ENCODE measurements at places on chromosomes 2 and 18.

- no peak for DNase-seq
Measured at GRCh38 chr2:223083402-223084070, 31.5 kb downstream of the KCNE4 start.

DNA sequence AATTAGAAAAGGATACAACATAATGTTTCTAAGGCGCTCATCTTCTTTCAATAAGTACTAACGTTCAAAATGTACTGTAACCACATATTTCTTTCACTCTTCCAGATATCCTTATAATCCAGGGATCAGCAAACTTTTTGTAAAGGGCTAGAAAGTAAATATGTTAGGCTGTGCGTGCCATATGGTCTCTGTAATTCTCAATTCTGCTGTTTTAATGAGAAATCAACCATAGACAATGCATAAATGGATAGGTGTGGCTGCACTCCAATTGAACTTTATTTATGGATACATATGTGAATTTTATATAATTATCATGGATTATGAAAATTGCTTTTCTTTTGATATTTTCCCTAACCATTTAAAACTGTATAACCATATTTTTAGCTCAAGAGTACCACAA is 459.4 kb downstream of the EPHA4 start:
- no peak for DNase-seq

DNA sequence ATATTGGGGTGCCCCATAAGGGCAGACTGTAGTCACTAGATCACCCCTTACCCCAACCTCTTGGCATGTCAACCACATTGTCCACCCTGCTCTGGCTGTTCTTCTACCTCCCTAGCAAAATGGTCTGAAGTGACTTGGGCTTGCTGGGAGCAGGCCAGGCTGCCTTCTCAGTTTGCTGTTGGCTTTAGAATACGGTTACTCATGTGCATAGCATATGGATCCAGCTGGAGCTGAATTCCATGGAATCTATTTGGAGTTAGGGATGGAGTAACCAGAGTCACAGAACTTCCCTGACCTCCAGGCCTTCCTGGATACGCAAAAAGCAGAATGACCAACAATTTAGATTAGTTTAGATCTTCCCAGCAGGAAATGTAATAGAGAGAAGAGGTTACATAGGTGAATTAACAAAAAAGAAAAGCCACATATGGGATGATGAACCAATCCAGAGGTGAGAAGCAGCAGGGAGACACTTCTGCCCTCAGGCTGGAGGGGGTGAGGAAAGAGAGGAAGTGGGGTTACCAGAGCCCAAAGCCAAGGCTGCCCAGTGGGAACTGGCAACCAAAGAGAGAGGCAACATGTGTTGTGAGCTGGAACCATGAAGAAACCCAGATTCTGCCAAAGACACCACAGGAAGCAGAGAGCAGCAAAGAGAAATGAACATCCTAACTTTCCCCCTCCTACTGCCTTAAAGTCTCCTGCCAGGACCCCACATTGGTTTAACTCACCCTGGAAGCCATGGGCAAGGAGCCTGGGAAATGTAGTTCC is 26.1 kb downstream of the PKDCC start:
- no peak for DNase-seq

GRCh38 chr2:15546297-15547098 is 14.6 kb downstream of the NBAS start:
- no peak for DNase-seq

DNA sequence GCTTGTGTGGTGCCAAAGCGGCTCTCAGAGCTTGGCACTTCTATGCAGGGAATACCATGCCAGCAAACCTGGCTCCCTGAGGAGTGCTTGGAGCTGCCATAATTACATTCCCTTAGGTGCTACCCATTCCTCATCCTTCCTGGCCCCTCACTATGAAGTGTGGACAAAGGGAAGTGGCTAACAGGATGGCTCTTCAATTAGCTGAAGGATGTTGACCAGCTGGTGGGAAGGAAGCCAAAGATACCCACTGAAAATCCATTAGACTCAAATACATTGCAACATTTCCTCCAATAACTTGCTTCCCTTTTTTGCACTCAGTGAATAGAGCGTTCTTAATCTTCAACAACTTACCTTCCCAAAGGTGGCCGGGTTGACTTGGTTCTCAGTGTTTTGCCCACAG is 8.5 kb downstream of the RFX8 start:
- no peak for DNase-seq

- DNase-seq: peak; percentile 76
Measured at GRCh38 chr2:30422444-30423040, 24.5 kb upstream of the LCLAT1 start.

GRCh38 chr18:74152857-74153256 is 4.5 kb downstream of the TIMM21 start:
- DNase-seq: no peak

DNA sequence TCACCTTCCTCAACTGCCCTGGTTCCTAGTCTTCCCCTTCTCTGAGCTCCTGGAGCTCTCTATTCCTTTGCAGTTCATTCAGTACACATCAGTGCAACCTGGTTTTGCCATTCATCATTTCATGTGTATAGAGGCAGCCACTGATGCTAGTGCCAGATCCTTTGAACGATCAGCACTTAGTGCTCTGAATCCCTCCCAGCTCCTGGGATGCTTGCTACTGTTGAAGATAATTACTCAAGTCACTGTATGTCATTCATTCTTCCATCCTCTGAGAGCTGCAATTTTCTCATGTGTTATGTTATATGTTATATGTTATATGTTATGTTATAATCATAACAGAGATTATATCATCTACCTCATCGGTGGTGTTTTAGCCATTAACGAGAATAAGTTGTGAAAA is 98.5 kb upstream of the UXS1 start:
- no peak for DNase-seq

GRCh38 chr18:77262643-77263465 is 13.2 kb downstream of the GALR1 start:
- no peak for DNase-seq

GRCh38 chr2:65937379-65938160 is 497.4 kb upstream of the MEIS1 start:
- DNase-seq: no peak

- DNase-seq: no peak
Measured at GRCh38 chr2:15460112-15460620, 101.0 kb downstream of the NBAS start.

GRCh38 chr2:129777146-129777545 is 202.3 kb upstream of the RAB6C start:
- DNase-seq: no peak

GRCh38 chr18:21991081-21991534 is 178.3 kb upstream of the GATA6 start:
- DNase-seq: no peak

- no peak for DNase-seq
Measured at GRCh38 chr2:195899226-195899625, 169.4 kb downstream of the DNAH7 start.

GRCh38 chr2:241358470-241358869 is 2.4 kb downstream of the FARP2 start:
- DNase-seq: no peak

DNA sequence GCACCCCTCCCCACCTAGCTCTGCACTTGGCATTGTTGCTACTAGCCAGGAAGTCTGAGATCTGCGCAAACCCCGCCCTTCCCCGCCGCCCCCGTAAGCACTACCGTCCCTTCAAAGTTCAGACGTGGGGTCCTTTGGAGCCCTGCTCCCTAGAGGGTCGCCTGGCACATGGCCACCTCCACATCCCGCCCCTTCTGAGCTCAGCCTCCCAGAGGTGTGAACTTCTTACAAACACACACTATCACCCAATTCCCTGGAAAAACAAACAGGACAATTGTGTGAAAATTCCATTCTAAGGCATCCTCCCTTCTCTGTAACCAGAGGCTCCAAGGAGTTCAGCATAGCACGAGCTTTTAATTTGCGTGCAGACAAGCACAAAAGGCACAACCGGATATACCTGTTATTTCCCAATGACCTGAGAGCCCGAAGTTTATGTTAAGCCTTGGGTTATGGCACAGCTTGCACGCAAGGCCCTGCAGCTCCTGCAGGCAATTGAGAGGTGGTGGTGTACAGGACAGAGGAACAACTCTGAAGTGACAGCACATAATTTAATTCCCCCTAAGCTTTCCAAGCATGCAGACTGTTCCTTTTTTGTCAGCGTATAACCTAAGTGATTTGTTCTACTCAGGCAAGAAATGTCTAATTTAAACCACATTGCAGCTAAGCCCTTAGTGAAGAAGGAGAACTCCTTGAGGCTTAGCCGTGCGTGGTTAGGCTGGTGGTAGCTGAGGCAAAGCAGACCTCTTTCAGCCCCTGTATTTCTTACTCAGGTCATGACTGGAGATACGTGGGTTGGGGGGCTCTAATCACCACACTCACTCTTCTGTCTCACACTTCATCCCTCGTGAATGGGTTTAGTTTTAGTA is 20.3 kb upstream of the CYP1B1 start:
- DNase-seq: no peak

- DNase-seq: peak; percentile 15
Measured at GRCh38 chr2:71082402-71083252, 14.2 kb downstream of the NAGK start.

GRCh38 chr18:24600076-24600654 is 139.7 kb downstream of the HRH4 start:
- no peak for DNase-seq

DNA sequence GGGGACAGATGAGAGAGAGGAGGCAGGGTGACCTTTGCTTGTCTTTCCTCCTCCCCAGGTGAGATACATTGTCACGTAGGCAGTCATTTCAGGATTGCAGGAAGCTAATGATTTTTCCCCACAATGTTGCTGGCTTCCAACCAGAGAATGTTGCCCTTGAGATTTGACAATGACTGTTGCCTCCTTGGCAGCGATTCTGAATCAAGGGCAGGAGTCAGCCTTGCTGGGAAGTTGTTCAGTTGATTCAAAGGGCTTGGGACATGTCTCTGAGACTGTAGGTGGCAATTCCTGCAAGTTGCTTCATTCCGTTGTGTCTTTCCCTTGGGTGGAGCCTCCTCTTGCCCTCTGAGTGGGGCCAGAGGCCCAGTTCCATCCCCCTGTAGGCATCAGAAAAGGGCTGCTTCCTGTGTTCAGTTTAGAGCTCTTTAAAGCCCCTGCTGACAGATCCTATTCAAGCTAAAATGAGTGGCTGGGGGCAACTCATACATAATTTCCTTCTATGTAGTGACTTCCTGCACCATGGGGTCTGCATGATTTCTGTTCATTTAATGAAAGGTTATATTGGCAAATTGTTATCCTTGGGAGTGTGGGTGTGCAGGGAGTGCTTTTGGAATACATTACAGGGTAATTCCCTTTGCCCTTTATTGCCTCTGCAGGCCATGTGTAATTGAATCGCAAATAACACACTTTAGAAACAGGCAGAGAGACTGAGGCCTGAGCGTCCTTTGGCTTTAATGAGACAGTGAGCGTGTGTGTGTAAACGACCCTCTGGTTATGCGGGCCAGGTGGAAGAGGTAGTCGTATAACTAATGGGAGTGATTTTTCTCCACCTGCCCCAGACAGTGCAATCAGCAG is 52.4 kb downstream of the GPR39 start:
- DNase-seq: no peak
